ENCODE measurements at places on chromosomes 13 and 19.

DNA sequence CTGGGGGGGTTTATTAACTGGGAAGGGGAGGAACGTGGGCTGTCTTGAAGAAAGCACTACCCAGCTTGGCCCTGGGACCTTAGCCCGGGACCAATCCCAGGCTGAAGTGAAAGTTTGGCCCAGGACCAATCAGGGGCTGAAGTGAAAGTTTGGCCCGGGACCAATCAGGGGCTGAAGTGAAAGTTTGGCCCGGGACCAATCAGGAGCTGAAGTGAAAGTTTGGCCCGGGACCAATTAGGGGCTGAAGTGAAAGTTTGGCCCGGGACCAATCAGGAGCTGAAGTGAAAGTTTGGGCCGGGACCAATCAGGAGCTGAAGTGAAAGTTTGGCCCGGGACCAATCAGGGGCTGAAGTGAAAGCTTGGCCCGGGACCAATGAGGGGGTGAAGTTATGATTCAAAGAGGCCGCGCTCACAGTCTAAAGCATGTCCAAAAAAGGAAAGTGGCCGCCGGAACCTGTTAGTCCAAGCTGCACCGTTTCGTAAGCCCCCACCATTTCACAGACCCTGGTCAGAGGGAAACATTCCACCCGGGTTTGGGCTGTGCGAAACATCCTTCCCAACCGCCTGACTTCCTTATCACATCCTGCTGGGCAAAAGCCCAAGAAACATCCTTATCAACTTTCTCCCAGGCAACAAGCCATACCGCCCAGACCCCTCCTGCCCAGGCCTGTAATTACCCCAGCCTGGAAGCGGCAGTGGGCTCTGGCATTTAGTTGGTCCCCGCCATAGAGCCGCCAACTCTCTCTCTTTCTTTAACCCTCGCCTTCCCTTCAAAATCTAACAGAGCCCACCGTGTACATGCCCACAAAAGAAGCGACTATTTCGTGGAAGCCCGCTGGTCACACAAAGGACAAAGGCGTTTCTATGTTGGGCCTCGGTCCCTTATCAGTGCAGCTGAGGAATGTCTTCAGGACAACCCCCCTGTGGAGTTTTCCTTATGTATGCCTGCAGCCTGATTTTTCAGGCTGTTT, 1.1 kb downstream of the ZNF850 start:
- DNase-seq: peak; percentile 82

DNA sequence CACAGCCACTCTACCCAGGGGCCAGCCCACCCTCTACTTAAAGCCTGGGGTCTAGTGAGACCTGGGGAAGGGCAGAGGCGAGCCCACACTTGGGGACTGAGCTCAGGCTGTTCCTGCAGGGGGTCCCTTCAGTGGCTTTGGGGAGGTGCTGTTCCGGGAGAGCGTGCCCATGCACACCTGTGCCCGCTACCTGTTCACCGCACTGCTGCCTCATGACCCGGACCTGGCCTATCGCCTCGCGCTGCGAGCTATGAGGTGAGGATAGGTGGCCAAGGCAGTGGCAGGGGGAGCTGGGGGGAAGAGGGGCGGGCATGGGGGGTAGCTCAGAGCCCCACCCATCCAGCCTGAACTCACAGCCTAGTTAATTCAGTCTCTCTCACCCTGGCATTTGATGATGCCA, 24.0 kb downstream of the ZSWIM4 start:
- DNase-seq: no peak

DNA sequence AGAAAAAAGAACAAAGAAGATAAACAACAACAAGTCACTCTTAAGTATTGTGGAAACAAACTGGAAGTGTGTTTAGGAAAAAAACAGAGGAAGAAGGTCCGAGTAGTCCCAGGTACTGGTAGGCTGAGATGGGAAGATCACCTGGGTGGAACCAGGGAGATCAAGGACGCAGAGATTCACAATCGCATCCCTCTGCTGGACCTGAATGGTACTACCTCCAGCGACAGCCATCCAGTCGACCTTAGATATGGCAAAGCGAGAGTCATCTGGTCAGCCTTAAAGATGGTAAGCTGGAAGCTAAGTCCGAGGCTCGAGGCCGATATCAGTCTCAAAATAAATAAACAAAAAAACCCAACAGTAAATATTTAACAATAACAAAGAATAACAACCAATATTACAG, 44.9 kb upstream of the ZNF91 start:
- no peak for DNase-seq

GRCh38 chr13:84831666-84832657, 949.7 kb upstream of the SLITRK1 start:
- DNase-seq: no peak

DNA sequence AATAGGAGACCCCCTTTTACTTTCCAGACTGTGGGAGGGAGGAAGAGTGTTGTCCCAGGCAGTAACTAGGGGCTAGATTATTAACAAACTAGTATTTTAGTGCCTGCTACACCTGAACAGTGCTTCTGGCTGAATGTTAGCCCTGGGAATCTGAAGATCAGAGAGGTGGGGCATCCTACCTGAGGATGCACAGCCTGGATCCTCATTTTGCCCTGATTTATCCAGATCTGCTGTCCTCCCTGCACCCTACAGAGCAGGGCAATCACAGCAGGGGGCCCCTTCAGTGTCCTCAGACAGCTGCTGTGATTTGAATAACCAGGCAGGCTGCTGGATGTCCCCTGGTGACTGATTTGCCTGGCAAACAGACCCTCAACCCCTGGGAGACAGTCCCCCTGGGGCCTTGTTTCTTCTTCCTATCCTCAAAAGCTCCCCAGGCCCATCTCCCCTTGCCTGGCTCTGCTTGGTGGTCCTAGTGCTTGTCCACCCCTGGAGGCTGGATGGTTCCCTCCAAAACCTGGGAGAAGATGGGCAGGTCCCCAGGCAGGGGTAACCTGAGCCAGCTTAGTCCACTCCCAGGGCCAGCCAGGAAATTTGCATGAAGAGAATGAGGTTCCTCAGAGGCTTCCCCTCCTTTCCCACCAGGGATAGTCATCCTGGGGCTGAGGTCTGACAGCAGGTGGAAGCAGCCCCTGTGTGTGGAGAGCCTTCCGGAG, at the start of gene OVOL3:
Gene OVOL3 (plus strand): TSS at position 657 of the 713 bp plus-strand sequence. CDS start 60 bp downstream, outside the sequence.
- no peak for DNase-seq

- DNase-seq: no peak
These were observed at the start of gene NAT14 for GRCh38 chr19:55484593-55485438. TSS of gene NAT14 (plus strand) at chr19:55485188. CDS start at chr19:55485709, 521 bp downstream.

DNA sequence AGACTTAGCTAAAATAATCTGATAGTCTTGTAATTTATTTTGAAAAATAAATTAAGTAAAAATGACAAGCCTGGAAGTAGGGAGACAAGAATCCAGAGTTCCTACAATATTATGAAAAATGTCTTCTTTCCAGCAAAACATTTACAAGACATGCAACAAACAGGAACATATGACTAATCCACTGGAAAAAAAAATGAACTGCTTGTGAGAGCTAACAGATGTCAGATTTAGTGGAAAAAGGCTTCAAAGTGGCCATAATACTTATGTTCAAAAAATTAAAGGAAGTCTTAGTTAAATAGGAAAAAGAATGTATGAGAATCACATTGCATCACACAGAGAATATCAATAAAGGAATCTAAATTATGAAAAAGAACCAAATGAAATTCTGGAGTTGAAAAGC, 2082.0 kb upstream of the PCDH20 start:
- no peak for DNase-seq

DNA sequence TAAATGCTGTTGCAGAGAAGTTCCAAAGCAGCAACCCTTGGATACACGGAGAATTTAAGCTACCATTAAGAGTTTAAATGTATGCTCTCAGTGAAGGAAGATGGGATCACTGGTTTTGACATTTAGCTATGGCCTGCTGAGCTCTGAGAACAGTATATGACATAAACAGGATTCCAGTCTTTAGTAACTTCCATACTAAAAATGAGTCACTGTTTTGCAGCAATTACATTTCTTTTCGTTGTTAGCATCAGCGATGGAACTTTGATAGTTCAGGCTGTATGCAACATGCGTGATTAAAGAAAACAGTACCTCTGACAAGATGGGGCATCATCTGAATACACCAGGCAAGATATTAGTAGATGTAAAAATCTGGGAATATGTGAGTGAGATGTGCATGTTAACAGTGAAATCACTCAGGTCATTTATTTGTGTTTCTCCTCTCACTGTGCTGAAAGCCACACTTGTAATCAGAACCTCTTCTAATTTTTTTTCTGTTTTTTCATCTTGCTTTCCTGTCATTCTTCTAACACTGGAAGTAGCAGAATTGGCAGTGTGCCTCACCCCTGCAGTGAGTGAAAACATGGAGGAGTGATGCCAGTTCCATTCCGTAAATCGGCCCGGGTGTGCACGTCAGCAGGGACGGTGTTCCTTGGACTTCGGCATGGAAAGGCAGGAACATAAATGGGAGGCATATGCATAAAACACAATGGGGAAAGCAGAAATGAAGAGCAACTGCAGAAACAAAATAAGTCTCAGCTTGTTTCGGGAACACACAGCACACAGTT, 361.5 kb downstream of the OXGR1 start:
- no peak for DNase-seq

GRCh38 chr13:46604226-46604990, 51.4 kb downstream of the LRCH1 start:
- DNase-seq: no peak

GRCh38 chr13:95354680-95355487, 53.6 kb upstream of the ABCC4 start:
- no peak for DNase-seq

DNA sequence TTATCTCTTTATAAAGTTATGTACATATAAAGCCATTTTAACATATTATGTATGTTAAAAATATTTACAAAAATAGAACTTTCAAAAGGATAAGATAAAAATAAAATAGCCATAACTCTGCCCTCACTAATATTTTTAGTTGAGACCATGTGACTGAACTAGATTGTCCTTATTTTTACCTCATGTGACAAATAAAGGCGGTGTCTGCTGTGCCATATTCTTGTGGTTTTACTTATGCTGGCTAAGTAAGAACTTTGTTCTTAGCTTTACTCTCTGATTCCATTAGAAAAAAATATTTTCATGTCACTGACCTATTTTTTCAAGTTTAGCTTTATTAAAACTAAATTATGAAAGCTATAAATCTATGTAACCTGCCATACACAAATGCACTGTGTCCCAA, 135.6 kb upstream of the TSC22D1 start:
- DNase-seq: no peak

- DNase-seq: no peak
These were observed 2.9 kb downstream of the RASIP1 start for GRCh38 chr19:48737360-48737998.

- DNase-seq: no peak
These were observed 3.6 kb downstream of the ADGRE1 start for GRCh38 chr19:6890938-6891337.

- no peak for DNase-seq
These were observed 10.1 kb upstream of the SHISA2 start for GRCh38 chr13:26061947-26062346.

GRCh38 chr13:36084131-36084530, 47.1 kb downstream of the DCLK1 start:
- DNase-seq: no peak

DNA sequence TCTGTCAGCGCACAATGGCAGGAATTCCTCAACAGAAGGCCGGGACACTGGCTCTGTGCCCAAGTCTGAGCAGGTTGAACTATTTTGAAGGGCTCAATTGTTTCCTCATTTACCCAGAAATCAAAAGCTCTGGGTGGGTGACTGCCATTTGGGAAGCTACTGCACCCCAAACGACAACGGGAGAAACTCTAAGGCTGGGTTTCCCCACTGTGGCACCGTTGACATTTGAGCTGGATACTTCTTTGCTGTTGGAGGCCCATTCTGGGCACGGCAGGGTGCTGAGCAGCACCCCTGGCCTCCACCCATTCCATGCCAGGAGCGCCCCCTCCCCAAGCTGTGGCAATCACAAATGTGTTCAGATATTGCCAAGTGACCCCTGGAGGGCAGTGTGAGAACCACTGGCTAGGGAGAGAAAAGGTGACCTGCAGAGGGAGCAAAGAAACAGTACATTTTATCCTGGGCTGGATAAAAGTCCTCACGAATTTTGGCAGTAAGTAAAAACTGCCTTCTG, 62.5 kb downstream of the RFX2 start:
- DNase-seq: no peak

DNA sequence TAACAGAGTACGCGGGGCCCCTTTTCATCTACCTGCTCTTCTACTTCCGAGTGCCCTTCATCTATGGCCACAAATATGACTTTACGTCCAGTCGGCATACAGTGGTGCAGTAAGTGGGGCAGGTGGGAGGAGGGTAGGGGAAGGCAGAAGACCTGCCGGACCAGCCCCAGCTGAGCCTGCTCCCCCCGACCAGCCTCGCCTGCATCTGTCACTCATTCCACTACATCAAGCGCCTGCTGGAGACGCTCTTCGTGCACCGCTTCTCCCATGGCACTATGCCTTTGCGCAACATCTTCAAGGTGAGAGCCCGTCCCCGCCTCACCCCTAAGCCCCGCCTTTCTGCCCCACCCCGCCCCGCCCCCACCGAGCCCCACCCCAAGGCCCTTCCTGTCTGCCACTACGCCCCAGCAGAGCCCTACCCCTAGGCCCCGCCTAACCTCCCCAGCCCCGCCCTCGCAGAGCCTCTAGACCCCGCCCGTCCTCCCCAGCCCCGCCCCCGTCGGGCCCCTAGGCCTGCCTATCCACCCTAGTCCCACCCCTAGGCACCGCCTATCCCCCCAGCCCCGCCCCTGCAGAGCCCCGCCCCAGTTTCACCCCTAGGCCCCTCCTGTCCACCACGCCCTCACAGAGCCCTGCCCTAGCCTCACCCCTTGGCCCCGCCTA, 7.7 kb downstream of the NDUFB7 start:
- DNase-seq: no peak

DNA sequence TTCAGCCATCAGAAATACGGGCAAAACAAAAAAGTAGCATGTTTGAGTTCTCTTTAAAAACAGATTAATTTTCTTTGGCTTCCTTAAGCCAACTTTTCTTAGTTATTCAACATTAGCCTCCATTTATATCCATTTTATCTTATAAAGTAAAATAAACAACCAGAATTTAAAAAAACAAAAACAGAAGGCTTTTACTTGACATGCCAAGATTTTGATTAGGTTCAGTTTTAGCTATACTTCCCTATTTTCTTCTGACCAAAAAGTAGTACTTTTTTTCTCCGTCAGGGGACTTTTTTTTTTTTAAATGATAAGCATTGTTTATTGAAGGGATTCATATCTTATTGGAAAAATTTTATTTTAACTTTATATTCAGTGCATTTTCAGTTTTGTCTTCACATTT, 18.1 kb downstream of the RNASEH2B start:
- no peak for DNase-seq

DNA sequence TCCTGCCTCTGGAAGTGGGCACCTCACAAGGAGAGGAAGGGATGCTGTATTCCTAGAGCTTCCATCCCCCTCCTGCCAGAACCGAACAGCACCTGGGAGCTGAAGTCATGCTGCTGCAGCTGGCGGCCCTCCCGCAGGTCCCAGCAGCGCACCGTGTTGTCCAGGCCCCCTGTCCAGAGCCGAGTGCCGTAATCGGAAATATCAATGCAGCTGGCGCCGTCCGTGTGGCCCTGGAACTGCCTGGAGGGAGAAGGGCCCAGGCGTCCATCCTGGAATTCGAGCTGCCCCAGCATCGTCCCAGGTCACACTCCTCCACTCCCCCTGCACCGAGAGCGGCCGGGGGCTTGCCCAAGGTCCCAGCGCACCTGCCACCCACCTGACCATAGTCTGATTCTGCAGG, 23.7 kb downstream of the TLE2 start:
- no peak for DNase-seq
